ENCODE measurements at places on chromosomes 6 and 20. TPM values are rescaled to one million over a fixed set of nuclear protein-coding genes. Genes with fewer than 3 reads are reported as not detected.

The SIGLEC1 gene
- not detected for total RNA-seq

The MICB gene
- 4.1 TPM for total RNA-seq

The HRH3 gene
- not detected for total RNA-seq

DNA sequence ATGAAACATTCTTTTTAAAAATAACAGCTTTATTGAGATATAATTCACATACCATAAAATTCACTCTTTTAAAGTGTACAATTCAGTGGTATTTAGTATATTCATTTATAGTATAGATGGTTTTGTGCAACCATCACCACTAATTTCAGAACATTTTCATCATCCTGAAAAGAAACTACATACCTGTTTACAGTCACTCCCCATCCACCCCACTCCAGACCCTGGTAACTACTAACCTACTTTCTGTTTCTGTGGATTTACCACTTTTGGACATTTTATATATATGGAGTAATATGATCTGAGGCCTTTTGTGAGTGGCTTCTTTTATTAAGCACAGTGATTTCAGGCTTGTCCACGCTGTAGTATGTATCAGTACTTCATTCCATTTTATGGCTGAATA is 2.5 kb upstream of the TMEM217 start:
- DNase-seq: no peak

- no peak for DNase-seq
These were observed 55.1 kb downstream of the ELOVL5 start for GRCh38 chr6:53293691-53294090.

DNA sequence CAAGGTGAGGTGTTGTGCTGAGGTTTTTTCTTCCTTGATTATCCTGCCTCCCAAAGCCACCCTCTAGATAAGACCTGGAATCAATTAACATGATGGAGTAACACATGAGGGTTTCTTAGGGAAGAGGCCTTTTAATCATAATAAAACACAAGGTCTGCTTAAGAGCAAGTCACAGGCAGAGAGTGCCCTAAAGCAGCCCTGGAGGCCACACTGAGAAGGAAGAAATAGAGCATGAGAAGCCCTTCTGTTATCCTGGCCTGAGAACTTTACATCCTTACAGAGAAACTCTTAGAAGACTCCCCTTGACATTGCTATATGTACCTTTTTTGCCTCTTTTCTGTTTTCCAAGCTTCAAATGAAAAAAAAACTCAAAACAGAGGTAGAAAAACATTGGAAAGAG is 132.3 kb downstream of the CEP57L1 start:
- no peak for DNase-seq

GRCh38 chr6:31267651-31268368 is 4.1 kb downstream of the HLA-C start:
- DNase-seq: no peak

DNA sequence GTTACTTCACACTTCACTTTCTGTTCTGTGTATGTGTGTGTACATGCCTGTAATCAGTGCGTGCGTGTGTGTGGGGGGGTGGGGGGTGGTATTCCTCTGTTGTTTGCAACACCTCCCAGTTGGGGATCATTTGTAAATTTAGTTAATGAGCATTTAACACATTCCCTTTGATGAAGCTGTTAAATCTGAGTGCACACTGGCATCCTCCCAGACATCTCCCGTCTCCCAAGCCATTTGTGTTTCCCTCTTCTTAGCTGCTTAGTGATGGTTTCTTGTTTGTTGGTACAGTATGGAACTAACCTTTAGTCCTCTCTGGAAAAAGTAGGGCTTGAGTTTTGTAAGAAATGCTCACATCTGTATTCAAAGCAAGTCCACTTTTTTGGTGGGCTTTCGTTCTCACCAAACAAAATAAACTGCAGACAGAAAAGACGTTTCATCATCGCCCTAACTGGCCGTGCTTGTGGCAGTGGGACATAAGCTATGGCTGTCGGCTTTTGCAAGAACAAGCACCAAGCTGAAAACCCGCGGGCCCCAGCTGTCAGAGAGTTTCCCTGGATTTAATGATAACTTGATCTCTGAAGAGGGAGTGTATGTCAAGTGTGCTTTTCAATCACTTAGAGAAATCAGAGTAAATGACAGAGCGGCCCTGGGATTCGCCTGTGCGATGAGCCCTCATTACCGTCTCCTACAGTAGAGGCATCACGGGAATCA is 54.9 kb upstream of the SASH1 start:
- DNase-seq: no peak

DNA sequence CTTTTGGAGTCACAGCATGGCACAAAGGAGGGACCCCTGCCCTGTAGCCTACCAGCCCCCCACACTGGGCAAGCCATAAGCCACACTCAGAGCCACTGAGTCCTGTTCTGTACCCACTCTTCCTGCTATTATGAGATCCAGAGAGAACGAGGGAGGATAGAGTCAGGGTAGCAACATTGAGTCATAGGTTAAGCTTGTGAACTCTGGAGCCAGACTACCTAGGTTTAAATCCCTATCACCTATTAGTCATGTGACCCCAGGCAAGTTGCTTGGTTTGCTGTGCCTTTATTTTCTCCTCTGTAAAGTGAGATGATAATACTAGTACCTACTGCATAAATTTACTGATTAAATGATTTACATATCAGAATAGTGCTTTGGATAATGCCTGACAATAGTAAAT is 540 bp downstream of the CNBD2 start:
- DNase-seq: peak; percentile 9
